ENCODE measurements at places on chromosomes 2 and 18.

DNA sequence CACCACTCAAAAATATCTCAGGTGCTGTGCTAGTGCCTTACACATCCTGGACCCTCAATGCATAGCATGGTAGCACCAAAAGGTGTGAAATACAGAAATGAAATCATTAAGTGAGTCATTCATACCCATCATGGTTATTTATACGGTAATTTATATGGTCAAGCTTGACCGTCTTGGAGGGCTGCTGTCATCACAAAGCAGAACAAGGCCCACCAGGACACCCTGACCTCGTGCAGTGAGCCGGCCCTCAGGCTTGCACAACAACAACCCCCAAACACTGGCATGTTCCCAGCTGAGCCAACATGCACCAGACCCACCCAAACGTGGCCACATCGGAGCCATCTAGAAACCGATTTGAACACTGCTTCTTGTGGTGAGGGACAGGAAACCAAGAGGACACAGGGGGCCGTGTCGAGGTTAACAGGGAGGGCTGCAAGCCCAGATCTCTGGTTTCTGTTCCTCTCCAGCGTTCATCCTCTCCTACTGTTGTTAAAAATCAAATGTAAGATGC, 378.5 kb upstream of the ID2 start:
- no peak for DNase-seq

DNA sequence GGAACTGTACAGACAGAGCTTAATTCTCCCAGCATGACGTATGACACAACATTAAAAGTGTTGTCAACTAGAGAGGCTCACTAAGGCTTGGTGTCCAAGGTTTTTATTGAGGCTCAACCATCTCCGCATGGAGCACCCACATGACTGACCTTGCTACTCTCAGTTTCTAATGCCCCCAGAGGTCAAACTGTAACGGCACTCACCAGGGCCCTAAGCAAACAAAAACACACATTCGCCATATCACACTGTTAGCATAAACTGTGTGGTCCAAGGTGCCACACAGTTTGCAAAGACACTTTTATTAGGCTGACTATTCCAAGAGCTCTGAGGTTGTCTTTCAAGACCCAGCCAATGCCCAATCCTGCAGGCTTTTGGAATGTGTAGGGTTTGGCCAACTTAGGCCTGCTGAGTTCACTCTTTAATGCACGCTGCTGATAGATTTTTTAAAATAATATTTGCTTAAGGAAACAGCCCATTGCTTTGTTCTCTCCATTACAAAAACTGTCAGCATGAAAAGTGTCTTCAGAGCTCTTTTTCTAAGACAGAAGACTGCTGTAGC, 114.9 kb downstream of the DSC3 start:
- DNase-seq = no peak

GRCh38 chr18:27966881-27967280, 210.0 kb downstream of the CDH2 start:
- no peak for DNase-seq

DNA sequence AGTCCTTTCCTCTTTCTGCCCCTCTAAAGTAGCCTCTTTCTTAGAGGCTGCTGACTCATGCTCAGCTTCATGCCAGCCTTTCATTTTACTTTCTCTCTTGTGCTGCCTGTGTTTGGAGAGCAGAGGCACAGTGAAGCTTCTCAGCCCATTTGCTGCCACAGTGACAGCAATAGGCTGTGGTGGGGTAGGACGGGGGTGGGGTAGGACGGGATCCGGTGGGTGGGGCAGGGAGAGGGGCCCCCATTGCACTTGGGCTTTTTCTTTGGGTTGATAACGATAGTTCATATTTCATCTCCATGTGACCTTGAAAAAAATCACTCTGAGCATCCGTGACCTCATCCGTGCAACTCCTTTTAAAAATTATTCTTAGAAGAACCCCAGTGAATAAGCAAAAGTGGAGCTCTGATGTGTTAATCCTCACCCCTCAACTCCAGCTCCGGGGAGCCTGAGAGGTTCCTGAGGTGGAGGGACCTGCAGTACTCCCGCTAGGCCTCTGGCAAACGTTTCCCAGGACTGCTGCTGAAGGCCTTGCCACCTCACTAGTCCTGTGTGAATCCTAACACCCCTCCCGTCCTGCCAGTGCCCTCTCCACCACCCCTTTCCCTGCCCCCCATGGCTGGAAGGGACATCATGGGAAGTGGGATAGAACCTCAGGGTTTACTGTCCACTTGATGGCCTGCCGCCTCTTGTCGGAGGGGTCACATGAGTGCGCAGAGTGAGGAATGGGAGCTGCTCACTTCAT, 70.8 kb downstream of the INPP4A start:
- DNase-seq = no peak

DNA sequence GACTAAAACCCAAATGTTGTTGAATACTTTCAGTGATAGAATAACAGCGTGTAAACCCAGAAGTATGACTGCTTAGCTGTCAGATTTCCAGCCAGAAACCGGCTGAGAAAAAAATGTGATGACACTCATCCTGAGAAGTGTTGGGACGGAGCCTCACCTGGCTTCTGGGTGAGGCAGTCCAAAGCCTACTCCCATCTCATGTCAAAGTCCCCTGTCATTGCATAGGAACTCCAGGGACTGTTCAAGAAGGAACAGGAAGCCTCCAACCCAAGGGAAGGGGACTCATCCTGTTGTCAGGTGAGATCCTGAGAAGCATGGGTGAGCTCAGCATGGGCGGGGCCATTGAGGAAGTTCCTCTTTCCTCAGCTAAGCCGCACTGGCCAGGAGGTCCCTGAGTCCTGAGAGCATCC, 11.3 kb upstream of the CHRNA1 start:
- DNase-seq = no peak

DNA sequence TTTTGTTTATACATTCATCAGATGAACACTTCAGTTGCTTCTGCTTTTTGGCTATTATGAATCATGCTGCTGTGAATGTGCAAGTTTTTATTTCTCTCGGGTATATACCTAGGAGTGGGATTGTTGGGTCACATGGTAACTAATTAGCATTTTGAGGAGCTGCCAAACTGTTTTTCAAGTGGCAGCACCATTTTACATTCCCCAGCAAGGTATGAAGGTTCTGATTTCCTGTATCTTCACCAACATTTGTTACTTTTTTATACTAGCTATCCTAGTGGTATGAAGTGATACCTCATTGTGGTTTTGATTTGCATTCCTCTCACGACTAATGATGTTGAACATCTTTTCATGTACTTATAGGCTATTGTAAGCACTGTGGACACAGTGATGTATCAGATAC, 53.9 kb downstream of the DYNC1I2 start:
- DNase-seq = no peak

GRCh38 chr2:190718652-190719526, 70.0 kb downstream of the NAB1 start:
- no peak for DNase-seq

DNA sequence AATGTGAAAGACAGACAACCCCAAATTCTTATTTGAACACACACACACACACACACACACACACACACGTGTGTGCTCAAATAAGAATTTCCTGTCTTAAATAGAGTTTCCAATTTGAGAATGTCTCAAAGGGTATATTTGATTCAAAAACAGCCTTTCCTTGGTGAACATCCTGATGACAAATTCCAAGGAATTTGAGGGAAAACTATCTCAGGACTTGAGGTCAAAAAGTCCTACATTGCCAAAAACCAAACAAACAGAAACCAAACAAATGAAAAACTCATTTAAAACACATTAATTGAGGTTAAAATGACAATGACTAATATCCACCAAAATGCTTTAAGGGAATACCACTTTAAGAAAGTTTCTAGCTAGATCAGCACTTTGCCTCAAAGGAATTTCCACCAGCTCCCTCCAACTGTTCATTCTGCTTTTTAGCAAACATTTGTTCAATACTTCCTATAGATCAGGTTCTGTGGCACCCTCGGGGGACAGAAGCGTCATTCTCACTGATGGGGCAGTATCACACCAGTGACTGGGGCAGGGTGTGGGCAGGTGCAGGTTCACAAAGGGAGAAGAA, 232.1 kb upstream of the TRIB2 start:
- DNase-seq = no peak

DNA sequence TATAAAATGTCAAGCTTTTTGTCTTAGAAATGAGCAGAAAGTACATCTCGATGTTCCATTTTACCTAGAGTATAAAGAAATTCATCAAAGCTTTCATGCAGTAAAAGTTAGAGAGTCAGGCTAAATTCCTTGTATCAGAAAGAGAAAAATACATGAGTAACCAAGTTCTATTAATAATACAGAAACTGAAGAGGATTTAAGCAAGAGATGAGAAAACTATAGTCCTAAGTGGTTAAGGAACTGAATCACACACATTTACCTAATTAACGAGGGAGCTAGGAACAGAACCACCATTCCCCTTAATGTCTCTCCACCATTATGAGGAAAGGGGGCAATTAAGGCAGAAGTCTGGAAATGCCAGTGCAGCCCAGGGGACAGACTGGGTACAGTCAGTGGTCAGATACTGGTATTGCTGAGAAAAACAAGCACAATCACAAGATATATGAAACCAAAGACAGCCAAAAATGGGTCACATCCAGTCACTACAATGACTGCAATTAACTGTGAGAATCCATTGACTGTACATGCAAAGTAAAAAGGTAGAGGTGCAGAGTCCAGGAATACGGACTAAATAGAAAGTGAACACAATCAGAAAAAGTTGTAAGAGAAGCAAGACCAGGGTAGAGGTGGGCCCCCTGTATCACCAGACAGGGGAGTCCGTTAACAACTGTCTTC, 23.9 kb downstream of the MAP4K3 start:
- DNase-seq = no peak

Measured in NCI-H2227 treated with DMSO at 0.1 percent for 48 hours (cell line).